ENCODE measurements at places on chromosomes 11 and 22.

DNA sequence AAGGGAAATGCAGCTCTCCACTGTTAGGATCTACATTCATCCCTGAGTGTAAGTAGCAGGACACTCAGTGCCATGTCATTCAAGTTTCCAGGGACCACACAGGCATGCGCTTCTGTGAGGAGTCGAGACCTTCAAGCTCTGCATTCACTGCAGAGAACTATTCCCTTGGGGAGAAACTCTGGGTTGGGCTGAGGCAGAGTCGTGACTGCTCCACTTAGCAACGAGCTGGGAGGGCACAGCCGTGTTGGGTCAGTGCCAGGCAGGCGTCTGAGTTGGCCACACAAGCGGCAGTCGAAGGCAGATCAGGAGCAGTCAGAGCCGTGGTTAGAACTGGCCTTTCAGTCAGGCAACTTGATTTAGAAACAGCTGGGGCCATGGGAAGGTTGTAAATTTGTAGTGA is 14.7 kb downstream of the MPEG1 start:
- no peak for DNase-seq
- H3K4me3 ChIP-seq = no peak overlapping the region
- H3K4me1 ChIP-seq = no peaks in the 10 kb centered on the region
- no peaks in the 10 kb centered on the region for H3K27me3 ChIP-seq
- peaks cover 14% of the 10 kb centered on the region for H3K36me3 ChIP-seq
- H3K27ac ChIP-seq = no peak overlapping the region

DNA sequence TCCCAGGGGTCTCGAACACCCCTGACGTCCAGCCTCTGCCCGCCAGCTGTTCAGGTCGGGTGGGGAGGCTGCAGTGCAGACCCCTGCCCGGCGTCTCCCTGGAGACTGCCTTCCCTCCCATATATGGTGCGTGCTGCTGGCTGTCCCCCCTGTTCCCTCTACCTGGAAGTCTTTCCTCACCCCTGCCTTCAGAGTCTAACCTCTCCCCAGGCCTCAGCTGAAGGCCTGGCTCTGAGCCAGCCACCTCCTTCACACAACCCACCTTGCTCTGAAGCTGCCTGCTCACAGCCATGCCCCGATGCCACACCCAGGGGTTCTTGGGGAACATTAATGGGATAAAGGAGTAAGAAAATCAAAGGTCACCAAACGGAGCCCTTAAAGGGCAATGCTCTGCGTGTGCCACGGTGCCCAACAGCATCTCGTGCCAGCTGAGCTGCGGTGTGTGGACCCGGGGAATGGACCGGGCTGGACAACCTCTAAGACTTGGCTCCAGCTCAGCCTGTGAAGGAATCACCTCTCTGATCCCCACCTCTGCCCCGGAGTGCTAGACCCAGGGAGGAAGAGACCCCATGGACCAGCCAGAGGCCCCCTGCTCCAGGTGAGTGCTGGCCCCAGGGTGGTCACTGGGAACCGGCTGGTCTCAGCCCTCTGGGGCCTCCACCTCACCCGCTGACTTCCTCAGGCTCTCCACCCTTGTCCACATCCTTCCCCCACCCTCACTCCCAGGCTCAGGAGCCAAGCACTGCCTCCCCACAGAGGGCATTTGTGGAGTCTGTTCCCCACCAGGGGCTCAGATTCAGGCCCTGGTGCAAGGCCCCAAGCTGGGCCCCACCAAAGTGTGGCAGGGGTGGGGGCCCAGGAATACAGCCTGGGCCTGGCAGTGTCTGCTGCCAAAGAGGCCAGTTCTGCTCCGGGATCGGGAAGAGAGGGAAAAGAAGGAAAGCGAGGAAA is at the start of gene NLRP6:
Gene NLRP6, plus strand, starts transcription at position 407 of the 951 bp plus-strand sequence. Its CDS starts 163 bp downstream, at position 570.
- H3K4me3 ChIP-seq = peak within 1 kb of the TSS; percentile 21
- no peak for DNase-seq
- H3K36me3 ChIP-seq = no peaks in the 10 kb centered on the region
- H3K27ac ChIP-seq = no peak within 1 kb of the TSS
- H3K4me1 ChIP-seq = peaks cover 32% of the 10 kb centered on the region
- peaks cover 59% of the 10 kb centered on the region for H3K27me3 ChIP-seq

- no peak overlapping the region for H3K4me3 ChIP-seq
- H3K4me1 ChIP-seq = peaks cover 36% of the 10 kb centered on the region
- peak; percentile 54 for DNase-seq
- H3K27me3 ChIP-seq = no peaks in the 10 kb centered on the region
Observed at GRCh38 chr11:77106321-77106720, 3.7 kb downstream of the OMP start.

DNA sequence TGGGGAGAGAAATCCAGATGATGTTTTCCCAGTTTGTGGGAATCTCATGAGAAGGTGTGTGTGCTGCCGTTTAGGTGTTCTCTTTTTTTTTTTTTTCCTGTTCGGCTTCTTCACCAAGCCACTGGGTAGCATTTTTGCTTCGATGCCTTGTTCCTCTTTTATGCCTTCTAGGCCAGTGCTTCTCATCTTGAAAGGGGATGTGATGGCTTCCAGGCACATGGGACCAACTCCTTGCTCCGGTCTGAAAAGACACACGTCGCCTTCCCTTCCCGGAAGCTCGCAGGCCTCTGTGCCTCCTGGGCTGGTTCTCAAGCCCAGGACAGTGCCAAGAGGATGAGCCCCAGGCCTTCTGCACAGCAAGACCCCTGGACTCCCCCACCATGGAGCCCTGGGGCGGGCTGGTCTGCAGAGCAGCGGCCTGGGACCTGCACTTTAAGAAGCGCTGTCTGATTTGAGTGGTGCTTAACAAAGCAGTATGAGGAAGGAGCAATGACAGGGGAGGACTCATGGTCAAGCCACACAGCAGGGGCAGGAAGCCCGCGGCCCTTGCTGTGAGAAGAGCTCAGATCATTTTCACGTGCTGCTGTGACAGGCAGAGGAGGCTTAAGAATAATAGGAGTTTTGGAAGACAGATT is 158.8 kb downstream of the MPPED1 start:
- H3K4me3 ChIP-seq = no peak overlapping the region
- no peaks in the 10 kb centered on the region for H3K36me3 ChIP-seq
- DNase-seq = no peak

DNA sequence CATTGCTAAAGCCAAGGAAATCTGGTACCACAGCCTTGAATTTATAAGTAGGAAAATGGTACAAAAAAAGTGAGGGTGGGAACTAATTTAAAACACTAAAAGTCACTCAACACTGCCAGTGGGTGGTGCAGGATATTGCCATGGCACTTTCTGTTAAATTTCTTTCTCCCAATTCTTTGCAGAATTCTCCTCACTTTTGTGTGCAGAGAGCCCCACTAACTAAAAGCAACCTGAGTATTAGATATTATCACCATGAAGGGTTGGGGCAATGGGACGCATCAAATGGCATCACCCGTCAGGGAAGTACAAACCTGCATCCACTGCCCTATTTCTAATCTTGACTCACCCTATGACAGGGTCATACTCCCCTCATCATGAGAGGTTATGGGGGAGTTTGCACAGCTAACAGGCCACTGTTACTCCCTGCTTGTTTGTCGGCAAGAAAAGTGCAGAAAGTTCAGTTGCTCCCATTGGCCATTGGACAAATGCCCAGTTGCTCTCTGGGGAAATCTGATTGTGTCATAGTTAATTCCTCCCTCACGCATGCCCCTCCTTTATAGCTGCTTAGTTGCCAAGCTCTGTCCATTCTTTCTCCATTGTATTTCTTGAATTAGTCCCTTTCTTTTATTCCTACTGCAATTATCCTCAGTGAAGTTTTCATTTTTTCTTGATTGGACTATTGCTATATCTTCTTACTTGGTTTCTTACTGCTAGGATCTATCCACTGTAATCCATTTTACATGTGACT is 93.8 kb upstream of the BLID start:
- H3K36me3 ChIP-seq = no peaks in the 10 kb centered on the region
- H3K27ac ChIP-seq = no peak overlapping the region
- DNase-seq = peak; percentile 14
- H3K4me1 ChIP-seq = peaks cover 21% of the 10 kb centered on the region
- peaks cover under 1% of the 10 kb centered on the region for H3K27me3 ChIP-seq

Data from transverse colon (tissue), 4 donors.